ENCODE measurements at places on chromosomes 4 and X.

DNA sequence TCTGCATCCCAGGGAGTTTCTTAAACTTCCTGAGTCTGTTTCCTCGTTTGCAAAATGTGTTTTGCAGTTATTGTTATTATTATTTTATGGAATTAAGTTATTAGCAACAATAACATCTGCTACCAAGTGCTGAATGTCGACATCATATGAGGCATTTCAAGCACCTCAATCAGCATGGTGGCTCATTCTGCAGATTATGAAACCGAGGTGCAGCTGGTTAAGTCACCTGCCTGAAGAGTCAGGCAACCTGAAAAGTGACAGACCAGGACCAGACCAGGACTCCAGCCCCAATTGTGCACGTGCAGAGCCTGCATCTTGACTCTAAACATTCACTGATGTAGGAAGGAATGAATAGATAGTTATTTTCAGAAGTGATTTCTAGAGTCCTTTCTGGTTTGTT is 99.8 kb downstream of the AFAP1 start:
- no peak for DNase-seq

DNA sequence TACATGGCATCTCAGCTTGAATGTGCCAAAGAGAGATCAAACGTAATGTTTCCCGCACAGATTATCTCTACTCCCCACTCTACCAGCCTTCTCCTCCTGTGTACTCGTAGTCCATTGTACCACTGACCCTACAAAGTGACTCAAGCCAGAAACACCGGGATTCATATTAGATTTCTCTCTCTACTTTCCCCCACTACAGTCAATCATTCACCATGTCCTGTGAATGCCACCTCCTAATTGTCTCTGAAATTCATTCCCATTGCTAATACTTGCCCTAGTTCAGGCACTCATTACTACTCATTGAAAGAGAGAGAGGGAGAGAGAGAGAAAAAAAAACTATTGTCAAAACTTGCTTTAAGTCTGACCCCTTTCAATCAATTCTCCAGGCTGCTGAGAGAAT is 78.2 kb upstream of the LHFPL1 start:
- no peak for DNase-seq

DNA sequence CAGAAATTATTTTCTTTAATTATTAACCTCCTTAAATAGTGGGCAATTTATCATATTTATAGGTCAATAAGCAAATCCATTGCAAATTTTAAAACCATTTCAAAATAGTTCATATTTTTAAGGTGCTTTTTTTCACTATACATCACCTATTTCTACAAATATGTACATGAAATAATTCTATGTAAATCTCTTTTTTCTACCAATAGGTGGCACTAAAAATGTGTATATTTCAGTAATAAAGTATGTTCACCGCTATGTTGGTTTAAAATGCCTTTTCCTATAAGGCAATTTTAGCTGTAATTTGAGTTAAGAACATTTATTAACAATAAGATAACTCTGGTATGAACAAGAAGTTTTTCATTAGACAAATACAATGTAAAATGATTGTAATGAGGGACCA is 672.2 kb downstream of the KCTD8 start:
- DNase-seq, result no peak

DNA sequence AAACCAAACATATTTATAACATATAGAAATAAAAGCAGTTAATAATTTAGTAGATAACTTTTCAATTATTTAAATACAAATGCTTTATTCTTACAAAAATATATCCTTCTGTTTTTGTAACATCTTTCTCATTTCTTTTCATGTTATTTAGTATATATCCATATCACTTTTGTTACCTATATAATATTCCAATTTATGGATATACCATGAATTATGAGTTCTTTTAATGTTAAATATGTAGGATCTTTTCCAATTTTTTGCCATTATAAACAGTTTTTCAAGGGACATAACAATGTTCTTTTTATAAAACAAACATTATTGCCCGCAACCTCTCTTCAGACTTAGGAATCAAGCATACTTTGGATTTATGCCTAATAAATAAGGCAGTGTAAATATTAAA is 151.6 kb downstream of the PRDM5 start:
- no peak for DNase-seq

DNA sequence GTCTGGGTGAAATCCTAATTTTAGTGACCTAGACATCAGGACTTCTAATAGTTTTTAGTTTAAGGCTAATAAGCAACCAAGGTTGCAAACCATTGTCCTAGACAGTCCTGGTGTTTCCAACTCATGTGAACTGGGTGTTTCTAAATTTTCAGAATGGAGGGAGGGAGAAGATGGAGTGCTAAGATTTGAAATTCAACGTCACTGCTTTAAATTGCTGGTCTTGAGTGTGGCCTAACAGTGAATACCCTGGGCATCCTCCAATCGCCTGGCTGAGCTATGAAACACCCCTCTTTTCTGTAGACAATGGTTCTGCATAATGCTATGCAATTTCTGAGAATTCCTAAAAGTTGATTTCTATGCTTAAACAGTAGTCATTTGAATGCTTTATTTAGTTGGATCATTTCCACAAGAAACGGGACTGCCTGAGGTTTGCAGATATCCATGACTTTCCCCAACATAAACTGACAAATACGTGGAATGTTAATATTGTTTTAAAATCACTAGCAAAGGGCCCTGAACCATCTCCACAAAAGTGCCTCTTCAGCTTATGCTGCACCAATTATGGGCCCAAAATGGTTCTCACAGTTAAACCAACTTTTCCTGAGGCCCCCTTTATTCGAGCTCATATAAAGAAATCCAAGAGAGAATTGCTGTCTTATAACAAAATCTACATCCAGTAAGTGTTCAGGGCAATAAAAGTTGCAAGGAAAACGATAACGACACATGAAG is 1.1 kb downstream of the FBXL5 start:
- peak; percentile 22 for DNase-seq

DNA sequence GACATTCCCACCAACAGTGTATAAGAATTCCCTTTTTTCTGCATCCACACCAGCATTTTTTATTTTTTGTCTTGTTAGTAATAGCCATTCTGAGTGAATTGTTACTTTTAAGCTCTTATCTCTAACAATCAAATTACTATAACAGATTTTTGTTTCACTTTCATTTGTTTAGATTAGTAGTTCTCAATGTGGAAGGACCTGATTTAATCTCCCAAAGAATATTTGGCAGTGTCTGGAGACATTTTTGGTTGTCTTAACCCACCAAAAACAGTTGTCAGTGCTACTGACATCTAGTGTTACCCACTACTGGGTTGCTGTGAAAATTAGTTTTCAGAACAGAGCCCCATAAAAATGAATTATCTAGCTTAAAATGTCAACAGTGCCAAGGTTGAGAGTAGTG is 37.9 kb downstream of the RUFY3 start:
- DNase-seq, result no peak

DNA sequence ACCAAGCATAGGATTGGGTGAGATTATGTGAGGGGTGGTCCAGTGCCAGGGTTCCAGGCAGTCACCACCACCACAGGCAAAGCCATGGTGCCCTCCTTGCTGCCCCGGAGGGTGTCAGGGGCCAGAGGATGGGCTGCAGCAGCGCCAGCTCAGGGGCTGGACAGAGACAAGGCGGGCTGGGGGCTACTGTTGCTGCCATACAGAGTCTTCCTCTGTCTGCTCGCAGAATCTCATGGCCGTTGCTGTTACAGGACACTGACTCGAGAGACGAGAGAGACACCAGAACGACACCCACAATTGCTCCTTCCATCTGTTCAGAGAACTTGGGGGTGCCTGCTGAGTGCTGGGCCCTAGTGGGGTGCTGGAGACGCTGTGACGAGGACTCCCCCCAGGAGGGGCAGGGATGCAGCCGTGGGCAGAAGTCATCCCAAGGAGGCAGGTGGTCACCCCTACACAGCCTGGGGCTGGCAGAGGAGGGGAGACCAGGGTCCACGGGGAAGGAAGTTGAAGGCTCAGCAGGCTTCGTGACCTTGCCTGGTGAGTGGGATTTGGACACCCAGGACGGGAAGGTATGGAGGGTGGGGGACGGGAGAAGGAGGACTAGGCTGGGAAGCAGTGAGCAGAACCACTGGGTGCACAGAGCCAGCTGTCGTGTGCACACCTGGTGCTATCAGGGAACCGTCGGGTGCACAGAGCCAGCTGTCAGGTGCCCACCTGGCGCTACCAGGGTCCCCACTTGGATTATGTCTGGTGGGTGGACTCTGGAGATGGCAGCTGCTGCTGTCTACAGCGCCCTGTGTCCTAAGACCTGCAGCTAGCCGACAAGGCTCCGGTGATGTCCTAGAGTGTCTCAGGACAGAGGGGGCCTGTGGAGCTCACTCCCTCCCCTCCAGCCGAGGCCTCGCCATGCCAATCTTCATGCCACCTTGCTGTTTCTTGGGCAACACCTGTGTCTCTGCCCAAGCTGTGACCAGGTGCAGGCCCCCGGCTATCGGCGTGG is 43.9 kb upstream of the HMX1 start:
- no peak for DNase-seq

GRCh38 chr4:107757864-107758476 is 37.9 kb upstream of the PAPSS1 start:
- no peak for DNase-seq

GRCh38 chr4:177473991-177474390 is 31.8 kb upstream of the AGA start:
- DNase-seq, result no peak

GRCh38 chrX:154800478-154801210 is 4.6 kb downstream of the MPP1 start:
- no peak for DNase-seq

- DNase-seq, result no peak
Measured at GRCh38 chrX:66676413-66676812, 37.5 kb upstream of the EDA2R start.

DNA sequence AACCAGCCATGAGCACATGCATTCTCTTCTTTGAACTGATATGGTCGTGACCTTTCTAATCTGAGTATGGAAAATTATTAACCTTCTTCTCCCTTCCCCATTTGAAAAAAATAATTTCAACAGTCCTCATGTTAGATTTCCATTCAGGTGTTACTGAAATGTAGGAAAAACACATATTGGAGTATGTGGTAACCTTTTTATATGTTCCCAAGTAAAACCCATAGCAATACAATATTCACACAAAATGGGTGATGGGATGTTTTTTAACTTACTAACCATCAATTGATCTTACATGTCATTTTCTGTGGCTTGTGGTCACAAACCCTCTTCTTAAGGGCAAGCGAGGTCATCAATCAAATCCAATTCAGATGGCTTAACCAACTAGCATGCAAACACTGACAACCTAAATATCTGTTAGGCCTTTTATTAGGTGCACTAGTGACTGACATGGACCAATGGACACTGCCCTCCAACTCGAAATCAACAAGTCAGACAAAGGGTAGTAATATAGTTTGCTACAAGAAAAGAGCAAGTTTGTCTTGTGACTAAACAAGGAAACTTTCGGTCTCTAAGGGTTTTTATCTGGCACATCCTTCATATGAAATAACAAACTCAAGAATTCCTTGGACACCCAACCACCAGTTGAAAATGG is 74.3 kb downstream of the CAMK2D start:
- DNase-seq, result no peak

- DNase-seq, result no peak
Measured at GRCh38 chr4:171954650-171955049, 141.4 kb downstream of the GALNTL6 start.

GRCh38 chrX:29762006-29762405 is 453.4 kb upstream of the MAGEB2 start:
- no peak for DNase-seq

- DNase-seq, result no peak
Measured at GRCh38 chr4:71133491-71133890, 140.0 kb downstream of the DCK start.

DNA sequence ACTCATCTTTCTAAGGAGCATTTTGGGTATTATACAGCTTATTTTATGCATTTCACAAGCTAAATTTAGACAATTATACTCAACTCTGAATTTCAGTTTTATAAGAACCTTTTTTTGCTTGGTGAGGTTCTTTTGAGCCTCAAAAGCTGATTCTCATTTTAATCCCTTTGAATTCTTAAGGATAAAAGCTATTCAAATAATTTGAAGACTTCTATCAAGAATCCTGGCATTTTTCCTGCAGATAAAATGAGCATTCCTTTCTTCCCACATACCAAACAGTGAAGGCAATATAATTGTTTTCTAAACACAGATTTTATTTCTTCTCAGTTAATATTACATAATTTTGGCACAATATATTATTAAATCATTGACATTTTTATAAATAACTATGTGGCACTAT is 118.4 kb upstream of the GPM6A start:
- DNase-seq, result no peak

Measured in CMK (cell line).